Stimulated activated CD8-positive, alpha-beta memory T cell treated with anti-CD3 and anti-CD28 coated beads, Interleukin-15, amount 100 ng/mL, for 48 hours (primary cell): ENCODE measurements at places on chromosomes 5 and 9.

DNA sequence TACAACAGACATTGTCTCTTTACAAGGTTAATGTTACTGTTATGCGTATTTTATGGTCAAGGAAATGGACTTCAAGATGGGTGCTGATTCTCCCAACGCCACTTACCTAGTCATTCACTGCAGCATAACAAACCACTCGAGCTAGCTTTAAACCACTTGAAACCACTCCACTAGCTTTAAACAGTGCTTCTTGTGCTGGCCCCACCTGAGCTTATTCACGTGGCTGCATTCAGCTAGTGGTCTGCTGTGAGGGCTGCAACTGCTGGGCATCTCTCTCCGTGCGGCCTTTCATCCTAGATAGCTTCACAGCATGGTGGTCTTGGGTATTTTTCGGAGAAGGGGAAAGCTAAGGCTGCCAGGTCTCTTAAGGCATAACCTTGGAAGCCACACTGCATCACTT is 3.5 kb upstream of the HRH2 start:
- DNase-seq: no peak

DNA sequence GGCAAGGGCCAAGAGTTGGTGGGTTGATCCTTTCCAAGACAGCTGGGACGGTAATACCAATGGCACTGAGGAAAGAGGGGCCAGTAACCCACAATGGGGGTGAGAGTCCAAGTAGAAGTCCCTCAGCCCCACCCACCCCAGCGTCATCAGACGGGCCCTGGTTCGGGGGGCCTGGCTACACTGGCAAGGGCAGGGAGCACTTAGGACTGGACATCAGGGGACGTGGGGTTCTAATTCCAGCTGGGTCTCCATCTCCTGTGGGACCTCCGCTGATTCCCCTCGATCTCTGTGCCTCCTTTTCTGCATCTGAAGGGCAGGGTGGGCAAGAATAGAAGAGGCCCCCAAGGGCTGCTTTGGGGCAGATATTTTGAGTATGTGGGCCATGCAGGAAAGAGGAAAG is 53.5 kb upstream of the FCN1 start:
- no peak for DNase-seq

GRCh38 chr9:18684593-18685317 is 210.8 kb downstream of the ADAMTSL1 start:
- DNase-seq: no peak

DNA sequence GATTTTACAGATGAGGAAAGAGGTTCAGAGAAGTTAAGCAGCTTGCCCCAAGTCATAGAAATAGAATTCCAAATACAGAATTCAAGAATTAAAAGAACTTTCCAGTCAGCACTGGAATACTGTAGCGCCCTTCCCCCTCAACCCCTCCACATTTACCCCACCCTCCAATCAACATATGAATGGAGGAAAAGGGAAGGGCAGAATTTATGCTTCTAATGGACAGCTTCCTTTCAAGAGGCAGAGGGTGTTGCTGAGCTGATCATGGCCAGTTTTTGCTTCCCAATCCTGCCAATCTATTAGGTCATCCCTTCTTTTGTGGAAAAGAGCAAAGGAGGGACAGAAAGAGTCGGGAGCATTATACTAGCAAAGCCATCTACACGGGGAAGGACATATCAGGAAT is 39.1 kb upstream of the ANKRD31 start:
- DNase-seq: no peak

DNA sequence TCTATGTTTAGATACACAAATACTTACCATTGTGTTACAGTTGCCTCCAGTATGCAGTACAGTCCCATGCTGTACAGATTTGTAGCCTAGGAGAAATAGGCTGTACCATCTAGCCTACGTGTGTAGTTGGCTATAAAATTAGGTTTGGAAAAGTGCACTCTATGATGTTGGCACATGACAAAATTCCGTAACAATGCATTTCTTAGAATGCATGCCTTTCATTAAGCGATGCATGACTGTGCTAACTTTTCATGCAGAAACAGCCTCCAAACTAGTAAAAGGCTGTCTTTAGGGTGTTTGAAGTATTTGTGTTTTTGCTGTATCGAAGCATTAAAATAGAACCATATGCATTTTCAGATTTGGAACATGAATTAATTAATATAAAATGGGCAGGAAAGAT is 157.9 kb downstream of the RMI1 start:
- no peak for DNase-seq

DNA sequence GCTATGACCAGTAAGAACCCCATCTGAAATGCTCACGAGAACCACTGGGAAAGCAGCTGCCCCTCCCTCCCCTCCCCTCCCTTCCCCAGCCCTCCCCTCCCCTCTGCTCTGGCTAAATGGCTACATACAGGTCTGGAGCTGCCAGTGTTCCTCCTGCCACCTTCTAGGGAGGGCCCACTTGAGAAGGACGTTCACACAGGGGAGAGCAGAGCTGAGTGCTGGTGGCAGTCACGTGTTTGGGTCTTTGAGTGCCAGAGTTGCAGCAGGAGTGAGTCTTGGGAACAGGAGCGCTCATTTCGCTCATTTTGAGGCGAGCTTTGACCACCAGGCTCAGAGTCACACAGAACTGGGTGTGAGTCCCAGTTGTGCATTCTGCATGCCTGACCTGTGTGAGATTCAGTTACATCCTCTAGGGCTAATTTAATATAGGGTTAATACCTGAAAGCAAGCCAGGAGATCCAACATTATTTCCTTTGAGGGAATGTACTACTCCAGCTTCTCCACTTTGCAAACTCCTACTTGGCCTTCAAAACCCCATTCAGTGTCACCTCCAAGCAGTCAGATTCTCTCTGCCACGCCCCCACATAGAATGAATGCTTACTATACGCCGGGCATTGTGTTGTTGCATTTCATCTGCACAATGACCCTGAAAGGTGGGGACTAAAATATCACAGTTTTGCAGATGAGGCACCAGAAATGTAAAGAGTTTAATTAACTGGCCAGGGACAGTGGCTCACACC is 25.1 kb downstream of the CPLX2 start:
- DNase-seq: no peak

DNA sequence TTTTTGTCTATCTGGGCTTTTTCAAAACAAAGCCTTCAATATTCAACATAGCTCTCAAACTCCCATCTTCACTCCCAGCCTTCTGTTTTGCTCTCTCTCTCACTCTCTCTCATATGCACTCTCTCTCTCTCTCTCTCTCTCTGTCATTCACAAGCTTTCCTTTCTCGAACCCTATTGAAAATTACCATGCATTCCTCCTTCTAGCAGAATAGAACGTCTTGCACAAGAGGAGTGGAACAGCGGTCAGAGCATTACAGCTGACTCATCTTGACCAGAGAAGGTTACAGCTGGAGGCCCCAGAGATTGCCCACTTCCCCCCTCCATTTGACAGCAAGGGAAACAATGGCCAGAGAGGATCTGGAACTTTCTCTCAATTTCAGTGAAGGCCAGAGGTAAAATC is 51.0 kb upstream of the LIFR start:
- DNase-seq: no peak

DNA sequence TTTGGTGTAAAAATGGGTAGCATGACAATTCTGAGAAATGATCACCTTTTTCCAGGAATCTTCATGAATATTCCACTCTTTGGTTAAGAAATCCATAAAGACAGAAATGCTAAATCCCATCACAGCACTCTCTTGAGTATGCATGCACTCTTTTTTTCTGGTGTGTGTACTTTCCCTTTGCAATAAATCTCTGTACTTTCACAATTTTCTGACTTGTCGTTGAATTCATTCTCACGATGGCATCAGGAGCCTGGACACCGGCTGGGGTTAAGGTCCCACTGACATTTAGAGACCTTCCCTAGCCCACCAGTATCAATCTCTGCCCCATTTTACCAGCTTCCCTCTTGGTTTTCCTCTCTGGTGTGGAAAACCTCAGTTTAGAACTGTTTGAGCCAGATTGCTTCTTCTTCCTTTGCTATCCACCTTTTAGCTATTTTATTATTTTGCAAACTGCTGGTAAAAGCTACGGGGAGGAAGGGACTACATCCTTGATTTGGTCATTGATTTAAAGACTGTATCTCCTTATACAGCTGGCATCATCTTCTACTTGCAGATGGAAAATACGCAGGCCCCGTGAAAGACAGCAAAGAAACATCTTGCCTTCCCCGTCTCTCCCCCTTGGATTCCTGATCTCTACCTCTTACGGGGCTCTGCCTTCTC is 59.9 kb upstream of the ZFR start:
- DNase-seq: no peak

DNA sequence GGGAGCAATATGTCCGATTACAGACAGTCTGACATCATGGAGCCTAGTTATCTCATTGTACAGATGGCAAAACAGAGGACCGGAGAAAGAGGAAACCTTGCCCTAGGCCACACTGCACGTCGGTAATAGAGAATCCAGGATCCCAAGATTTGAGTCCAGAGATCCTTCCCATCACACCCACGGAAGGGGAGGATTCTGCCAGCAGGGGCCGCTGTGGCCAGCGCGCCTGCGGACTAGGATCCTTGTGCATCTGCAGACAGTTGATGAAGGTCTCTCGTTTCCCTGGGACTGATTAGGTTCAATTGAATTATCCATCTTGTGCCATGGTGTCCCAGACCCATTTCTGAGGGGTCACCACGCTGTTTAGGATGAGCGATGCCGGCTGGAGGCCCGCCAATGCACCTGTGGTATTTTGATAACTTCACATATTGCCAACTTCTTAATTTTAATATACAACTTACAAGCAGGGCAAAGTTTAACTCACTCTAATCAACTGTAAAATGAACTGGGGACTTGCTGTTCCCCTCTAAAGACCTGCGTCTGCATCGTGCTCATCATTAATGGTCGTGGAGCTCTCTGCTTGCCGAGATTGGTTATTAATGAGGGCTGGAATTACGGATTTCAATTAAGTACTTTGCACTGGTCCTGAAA is 592.7 kb upstream of the BRINP1 start:
- no peak for DNase-seq

- DNase-seq: no peak
Observed at GRCh38 chr5:177378884-177379883, 5.0 kb upstream of the SLC34A1 start.

DNA sequence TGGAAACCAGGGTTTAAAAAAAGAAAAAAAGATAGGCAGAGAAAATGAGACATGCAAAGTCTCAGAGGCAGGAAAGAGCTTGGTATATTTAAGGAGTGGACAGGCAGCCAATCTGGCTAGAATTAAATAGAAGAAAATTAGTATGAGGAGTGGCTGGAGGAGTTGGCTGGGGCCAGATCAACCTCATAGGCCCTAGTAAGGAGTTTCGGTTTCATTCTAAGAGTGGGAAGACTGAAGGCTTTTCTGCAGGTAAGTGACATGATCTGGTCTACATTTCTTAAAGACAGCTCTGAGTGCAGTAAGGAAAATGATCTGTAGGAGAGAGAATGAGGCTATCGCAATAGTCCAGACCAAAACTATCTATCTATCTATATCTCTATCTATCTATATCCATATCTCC is 27.5 kb downstream of the ADRB2 start:
- DNase-seq: no peak

DNA sequence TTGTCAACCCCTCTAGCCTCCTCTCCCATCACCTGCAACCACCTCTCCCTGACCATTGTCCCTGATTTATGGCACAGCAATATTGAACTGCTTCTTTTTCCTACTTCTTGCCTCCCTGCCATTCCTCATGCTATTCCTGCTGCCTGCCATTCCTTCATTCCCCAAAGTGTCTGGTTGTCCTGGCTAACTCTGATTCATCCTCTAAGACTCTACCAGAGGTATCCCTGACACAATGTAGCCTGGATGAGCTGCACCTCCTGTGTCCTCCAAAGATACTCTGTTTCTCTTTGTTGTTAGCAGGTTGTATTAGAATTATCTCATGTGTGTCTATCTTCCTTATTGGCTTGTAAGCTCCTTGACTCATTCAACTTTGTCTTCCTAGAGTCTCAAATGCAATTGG is 53.5 kb upstream of the PTPN3 start:
- no peak for DNase-seq
